ENCODE measurements at places on chromosomes 5 and 9.
A peak's percentile ranks its signal among the peaks of the same experiment; 100 is the strongest.

GRCh38 chr5:173746047-173746646 is 129.7 kb upstream of the BOD1 start:
- DNase-seq, result no peak

- no peak for DNase-seq
Measured at GRCh38 chr9:11686733-11687132, 1006.5 kb upstream of the TYRP1 start.

- no peak for DNase-seq
Measured at GRCh38 chr5:125180231-125180829, 433.9 kb upstream of the ZNF608 start.

GRCh38 chr5:178581621-178582020 is 8.6 kb downstream of the COL23A1 start:
- DNase-seq, result no peak

- DNase-seq, result no peak
Measured at GRCh38 chr9:126366366-126367011, 39.9 kb downstream of the MVB12B start.

DNA sequence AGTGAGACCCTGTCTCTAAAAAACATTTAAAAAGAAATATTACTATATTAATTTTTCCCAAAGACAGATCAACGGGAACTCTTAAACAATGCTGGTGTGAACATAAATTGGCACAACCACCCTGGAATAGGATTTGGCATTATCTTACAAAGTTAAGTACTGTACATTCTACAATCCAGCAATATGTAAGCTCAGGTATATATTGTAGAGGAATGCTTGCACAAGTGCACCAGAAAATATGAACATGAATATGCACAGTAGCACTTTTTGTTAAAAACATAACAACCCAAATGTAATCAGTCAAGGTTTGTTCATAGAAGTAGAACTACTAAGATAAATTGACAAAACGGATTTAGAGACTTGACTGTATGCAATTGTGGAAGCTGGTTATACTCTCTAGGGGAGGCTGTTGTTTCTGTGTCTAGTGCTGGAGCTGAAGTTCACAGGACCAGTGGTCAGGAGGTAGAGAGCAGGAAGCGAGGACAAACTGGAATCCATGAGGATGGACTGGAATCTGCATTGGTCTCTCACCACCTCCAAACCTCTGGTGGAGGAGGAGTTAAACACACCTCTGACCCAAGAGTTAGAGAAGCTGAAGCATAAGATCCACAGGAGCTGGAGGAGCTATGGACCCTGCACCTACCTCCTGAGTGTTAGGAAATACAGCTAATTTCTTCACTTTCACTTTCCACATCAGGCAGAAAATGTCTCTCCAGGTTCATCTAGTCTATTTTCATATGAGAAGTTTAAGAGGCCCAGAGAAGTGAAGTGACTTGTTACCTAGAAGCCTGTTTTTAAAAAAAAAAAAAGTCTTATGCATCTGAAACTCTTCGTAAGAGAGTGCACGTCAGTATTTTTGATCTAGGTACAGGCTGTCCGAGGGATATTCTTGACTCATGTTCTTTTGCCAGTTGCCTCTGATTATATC is 20.3 kb upstream of the RIC1 start:
- no peak for DNase-seq

- no peak for DNase-seq
Measured at GRCh38 chr9:91465420-91465819, 41.8 kb upstream of the NFIL3 start.

DNA sequence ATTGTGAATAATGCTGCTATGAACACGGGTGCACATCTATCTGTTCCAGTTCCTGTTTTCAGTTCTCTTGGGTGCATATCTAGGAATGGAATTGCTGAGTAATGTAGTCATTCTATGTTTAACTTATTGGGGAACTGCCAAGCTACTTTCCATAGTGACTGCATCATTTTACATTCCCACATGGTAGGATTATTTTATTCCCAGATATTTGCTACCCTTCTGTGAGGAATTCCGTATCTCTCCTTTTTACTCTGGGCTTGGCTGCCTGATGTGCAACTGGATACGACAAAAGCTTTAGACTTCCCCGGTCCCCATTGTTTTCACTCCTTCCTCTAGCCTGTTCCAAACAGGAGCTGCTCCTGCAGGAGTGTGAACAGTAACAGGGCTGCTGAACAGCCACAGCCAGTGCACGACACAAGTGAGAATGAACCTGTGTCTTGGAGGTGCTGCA is 7.2 kb downstream of the TAS2R1 start:
- DNase-seq, result no peak

DNA sequence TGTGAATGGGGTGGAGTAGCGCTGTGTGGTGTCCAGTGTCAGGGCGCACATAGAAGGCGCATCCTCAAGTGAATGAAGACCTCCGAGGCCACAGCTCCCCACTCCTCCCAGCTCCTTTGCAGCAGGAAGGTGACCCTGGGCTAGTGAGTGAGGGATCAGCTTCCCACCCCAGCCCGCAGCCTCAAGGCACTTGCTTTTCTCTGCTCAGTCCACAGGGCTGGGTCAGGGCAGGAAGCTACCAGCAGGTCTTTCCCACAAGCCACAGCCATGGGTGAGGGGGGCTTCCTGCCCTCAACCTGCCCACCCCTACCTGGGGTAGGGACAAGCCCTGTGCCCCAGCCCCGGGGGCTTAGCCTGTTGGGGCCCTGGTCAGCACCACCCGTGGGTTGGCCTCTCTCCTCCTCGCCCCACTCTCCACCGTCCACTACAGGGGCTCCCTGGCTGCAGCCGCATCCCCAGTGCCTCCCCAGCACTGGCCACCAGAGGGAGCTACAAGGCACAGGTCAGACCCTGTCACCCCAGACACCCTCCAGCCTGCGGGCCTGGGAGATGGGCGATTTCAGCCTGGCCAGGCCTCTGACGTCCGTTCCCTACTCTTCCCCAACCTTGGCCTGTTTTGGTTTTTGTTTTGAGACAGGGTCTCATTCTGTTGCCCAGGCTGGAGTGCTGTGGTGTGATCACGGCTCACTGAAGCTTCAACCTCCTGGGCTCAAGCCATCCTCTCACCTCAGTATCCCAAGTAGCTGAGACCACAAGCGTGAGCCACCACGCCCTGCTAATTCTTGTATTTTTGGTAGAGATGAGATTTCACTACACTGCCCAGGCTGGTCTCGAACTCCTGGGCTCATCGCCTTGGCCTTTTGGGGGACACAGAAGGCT is 1.3 kb upstream of the ABCA2 start:
- peak; percentile 62 for DNase-seq

- no peak for DNase-seq
Measured at GRCh38 chr9:23820451-23821374, 5.3 kb downstream of the ELAVL2 start.

GRCh38 chr5:149537374-149537975 is 13.8 kb downstream of the CSNK1A1 start:
- no peak for DNase-seq

DNA sequence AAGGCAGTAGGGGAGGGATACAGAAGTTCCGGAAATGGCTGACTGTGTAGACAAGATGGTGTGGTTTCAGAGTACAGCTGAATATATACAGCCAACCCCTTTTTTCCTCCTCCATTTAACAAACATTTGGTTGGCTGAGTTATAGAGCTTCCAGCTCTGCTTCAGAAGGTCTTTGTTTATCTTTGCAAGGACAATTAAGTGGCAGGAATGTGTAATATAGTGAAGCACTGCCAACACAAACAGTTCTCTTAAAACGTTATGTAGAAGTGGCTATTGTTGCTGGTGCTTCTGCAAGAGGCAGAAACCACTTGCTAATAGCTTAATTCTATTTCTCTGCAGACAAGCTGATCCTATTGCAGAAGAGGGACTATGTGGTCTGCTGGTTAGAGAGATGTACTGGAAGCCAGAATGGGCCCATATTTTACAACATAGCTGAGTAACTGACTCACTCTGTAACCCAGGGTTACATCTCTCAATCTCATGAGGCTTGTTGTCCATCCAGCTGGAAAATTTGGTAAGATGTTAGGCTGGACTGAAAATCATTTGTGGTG is 62.7 kb upstream of the OSMR start:
- no peak for DNase-seq

DNA sequence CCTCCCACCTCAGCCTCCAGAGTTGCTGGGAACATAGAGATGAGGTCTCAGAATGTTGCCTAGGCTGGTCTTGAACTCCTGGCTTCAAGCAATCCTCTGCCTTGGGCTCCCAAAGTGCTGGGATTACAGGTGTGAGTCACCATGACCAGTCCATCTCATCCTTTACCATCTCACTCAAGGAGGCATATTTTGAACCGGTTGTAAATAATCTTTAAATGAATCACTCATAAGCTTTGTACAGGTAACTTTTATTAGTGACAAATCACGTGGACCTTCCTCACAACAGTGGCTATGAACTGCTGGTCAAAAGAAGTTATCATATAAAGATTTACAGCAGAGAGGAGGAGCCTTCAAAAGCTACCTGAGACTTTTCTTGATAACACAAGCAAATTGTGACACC is 70.7 kb downstream of the RFK start:
- DNase-seq, result no peak

GRCh38 chr9:4933177-4933576 is 51.9 kb upstream of the JAK2 start:
- no peak for DNase-seq

- no peak for DNase-seq
Measured at GRCh38 chr5:81768935-81769452, 18.1 kb upstream of the SSBP2 start.

DNA sequence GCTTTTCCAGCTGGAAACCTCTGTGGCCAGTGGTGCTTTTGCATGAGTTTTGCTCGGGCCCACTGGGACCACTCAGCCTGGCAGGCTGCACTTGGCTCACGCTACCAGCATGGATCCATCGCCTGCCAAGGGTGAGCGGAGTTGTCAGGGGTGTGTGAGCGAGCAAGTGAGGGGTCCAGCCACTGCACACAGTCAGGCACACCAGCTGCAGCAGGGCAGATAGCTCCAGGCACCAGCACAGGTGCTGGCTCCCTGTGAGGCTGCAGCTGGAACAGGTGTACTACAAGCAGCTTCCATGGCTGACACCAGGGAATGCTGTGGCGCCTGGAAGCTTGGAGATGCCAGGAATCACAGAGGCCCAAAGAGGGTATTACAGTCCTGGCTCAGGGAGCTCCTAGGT is 391.2 kb upstream of the SGCD start:
- DNase-seq, result no peak

- DNase-seq, result no peak
Measured at GRCh38 chr5:1352231-1353219, 7.6 kb upstream of the CLPTM1L start.

GRCh38 chr5:67416133-67416937 is 219.7 kb upstream of the CD180 start:
- no peak for DNase-seq

GRCh38 chr9:113463418-113464285 is at the start of gene RGS3:
RGS3 (plus strand) TSS chr9:113463727; CDS start chr9:113463803, 76 bp downstream.
- no peak for DNase-seq

DNA sequence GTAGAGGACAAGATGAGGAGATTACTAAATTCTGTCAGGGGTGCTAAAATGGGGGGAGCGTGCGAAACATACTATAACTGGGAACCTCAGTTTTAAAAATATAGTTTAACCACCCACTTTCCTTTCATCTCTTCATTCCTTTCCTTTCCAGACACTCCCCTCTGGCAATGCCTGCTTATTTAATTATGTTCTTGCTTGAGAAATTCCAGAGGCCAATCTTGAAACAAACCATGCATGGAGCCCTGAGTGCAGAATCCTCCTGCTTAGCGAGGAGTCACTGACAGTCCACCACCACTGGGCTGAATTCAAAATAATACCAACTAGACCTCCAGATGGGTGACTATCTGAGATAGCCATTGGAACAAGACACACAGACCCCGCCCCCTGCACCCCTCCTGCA is 29.7 kb upstream of the C9orf72 start:
- no peak for DNase-seq

- DNase-seq, result no peak
Measured at GRCh38 chr5:149495673-149496072, 55.6 kb downstream of the CSNK1A1 start.

DNA sequence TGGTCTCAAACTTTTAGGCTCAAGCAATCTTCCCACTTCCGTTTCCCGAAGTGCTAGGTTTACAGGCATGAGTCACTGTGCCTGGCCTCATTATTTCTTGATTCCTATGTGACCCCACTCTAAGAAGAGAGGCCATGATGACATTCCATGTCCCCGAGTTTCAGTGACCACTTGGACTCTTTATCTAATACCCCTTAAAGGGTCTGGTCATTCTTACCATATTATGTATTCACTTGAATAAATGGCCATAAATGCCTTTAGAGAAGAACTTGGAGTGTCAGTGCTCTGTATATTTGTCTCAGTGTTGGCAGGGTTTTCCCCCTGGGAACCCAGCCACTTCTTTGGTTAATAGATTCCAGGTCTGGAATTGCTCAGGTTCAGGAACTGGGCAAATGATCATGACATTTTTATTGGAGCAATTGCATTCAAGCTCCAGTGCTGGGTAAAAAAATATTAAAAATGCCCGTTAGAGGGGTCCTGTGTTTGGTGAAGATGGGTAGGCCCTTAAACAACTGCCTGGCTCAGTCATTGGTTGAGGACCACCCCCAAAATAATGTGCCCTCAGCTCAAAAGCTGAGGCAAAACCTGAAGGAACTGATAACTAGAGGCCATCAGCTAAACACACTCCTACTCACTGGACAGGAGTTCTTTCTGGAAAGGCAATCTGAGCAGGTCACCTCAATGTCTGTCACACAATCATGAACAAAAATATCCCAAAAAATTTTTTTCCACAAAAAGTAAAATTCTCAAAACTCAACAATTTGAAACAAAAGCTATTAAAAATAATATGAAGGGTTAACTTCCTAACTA is 186.6 kb upstream of the ZNF608 start:
- no peak for DNase-seq

- no peak for DNase-seq
Measured at GRCh38 chr5:130385656-130386055, 481.4 kb downstream of the CHSY3 start.

DNA sequence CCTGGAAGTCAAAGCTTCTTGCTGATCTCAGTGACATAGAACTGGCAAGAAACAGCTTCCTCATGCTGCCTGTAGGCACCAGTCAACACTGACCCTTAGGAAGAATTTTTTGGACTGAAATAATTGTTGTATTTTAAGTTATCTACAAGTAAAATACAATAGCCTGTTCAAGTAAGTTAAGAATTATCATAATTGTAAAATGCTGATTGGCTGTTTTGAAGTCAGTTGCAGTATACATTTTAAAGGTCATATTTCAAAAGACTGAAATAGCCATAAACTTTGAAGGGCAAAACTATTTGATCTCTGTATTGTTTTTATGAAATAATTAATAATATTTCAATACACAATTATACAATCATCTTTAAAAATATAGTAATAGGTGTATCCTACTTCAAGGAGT is 794.9 kb downstream of the MAT2B start:
- DNase-seq, result no peak

- no peak for DNase-seq
Measured at GRCh38 chr5:141762790-141763368, 80.8 kb upstream of the ARAP3 start.

Data from T-helper 1 cell (primary cell).